EH (cell line): ENCODE measurements at places on chromosomes 2 and 18.

DNA sequence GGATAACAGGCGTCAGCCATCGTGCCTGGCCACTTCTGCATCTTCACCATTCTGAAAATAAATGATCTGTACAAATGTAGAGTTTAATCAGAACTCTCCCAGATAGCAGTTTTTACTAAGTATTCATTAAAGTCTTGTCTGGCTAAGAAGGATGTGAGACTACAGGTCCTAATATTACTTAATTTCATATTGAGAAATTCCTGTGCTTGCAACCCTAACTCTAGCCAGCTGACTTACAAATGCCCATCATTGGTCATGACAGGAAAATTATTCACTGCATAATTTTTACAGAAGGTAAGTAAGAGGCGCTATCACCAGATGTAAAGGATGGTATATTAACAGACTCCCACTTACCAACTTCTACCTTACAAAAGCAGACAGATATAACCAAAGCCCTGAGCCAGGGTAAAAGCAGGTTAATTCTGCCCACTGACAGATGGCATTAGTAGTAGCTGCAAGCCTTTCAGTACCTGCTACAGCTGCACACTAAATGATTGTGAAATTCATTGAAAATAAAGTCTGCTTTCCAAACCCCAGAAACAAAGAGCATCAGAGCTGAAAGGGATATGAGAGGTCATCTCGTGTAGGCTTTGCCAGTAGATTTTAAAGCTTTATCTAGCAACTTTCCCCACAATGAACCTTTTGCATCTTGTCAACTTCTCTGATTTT is 271.3 kb upstream of the STON1 start:
- DNase-seq: no peak

DNA sequence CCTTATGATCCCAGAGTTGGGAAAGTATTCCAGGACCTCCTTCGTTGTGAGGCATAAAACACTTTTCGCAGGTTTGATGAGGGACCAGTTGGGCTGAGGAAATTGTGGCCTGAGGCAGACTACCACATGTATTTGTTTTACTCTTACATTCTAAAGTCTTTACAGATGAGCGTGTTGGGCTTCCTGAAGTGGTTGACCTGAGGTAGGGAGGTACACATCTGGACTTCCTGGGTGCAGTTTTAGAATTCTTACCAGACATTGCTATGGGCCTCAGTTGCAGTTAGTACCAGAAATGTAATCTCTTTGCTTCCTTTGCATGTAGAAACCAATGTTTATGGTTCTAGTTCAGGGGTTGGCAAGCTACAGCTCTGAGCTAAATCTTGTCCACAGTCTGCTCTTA is 48.7 kb downstream of the COA5 start:
- DNase-seq: peak; percentile 31

DNA sequence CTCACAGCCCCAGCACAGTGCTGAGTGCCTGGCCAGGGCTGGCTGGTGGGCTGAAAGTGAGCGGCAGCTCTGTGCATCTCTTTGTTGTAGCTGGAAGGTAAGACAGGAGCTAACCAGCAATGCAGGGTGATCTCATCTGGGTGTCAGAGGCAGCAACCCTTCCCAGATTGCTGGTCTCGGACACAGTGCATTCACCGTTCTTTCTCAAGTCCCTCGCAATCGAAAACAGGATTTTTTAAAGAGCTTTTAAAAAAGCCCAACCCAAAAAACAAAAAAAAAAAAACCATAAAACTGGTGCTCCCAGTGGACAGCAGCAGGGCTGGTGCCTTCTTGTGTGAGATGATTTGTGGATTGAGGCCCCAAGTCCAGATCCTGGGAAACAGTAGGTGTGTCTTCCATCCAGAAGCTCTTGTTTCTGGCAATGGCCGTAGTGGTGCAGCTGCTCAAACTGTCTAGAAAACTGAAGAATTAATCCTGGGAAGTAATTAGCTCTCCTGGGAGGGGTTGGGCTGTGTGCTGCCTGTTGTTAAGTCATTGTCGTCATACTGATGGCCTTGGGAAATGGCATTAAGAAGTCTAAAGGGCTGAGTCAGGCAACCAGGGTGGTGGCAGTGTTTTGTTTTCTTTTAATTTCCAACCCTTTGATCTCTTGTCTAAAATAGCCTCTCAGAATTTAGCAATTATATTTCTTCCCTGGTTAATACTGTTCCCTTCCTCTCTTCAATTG is 156.7 kb downstream of the KLHL29 start:
- DNase-seq: peak; percentile 52

DNA sequence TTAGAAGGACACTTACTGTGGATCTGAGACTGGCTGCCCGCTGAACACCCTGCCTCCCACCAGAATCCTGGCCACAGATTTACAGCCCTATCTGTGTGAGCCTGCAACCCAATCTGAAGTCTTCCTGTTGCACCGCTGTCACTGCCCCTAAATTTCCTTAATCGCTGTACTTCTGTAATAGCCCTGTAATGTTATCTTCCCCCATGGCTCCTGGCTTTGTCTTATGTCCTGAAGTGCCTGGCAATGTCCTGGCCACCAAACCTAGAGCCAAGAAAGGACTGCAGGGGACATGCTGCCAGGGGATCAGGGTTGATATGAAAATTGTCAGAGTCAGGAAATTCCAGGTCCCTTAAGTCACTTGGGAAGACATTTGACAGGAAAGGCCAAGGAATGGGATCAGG is 52.7 kb downstream of the FHOD3 start:
- DNase-seq: peak; percentile 26

GRCh38 chr18:62898359-62898758 is 183.0 kb downstream of the PHLPP1 start:
- DNase-seq: no peak

DNA sequence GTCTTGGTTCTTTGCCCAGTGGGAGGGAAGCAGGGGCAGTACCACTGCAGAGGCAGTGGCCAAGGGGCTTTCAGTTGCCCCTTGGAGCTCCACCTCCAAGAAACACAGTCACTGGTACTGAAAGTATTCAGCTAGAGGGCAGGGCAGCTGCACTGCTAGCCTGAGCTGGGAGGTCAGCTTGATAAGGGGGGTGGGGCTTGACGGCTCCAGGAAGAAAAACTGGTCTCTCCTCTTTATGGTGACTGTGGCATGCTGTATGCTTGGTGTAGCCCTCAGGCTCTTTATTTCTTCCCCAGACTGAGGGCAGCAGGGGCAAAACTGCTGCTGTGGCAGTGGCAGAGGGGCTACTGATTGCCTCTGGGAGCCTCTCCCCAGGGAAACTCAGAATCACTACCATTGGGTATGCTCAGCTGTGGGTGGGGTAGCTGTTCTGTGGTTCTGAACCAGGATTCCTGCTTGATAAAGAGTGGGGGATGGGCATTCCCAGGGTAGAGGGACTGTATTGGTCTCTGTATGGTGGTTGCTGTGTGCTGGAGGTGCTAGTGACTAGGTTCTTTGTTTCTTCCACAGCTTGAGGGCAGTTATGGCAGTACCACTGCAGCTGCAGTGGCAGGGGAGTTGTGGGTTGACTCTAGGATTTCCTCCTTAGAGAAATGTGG is 134.6 kb upstream of the SCN7A start:
- DNase-seq: no peak
